ENCODE measurements at places on chromosomes 7 and 10.

DNA sequence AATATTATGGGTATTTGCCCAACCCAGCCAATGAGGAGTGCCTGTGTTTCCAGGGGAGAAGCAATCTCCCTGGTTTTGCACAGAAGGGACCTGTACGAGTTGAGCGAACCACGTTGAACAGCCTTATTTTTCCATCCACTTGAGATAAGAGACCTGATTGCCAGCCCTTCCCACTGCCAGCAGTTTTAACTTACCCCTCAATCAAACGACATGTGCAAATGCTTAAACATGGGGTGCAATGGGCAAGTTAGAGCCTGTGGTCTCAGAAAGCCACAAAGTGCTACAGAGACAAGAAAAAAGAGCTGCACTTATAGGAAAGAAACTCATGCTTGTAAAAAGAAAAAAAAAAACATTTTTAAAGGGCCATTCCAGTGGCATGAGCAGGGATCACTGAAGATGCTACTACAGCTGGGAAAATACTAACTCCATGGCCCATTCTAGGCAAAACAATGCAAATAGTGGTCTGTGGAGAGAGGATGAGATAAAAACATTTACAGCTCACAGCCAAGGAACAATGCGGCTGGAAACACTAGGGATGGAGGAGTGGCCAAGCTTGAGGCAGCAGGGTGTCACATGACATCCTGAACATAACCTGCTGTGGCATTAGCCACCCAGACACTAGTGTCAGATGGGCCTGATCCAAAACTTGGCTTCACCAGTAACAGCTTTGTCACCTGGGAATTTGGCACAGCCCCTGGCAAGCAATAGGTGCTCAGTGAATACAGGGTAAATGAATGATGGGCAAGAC lies 162.8 kb downstream of the ELMO1 start:
- DNase-seq = no peak

- no peak for DNase-seq
Observed at GRCh38 chr10:28410420-28411135, 107.7 kb upstream of the MPP7 start.

DNA sequence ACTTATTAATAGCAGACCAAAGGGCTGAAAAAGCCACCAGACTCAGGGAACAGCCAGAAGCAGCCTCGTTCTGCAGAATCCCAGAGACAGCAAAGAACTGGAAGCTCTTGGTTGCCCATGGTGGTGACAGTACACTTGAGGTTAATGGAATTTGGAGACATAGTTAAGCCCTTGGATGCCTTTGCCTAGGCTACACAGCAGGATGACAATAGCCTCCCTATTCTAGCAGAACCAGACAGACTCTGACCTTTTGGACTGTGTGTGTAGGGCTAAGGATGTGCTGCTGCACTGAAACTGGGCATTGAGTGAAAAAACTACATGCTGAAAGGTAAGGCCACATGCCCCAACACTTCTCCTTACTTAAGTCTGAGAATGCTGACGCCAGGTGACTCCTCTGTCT lies 22.7 kb downstream of the OTUD1 start:
- DNase-seq = no peak

- DNase-seq = no peak
Observed at GRCh38 chr7:154438571-154439367, 386.6 kb downstream of the DPP6 start.

- DNase-seq = no peak
Observed at GRCh38 chr7:50754241-50754640, 28.5 kb downstream of the GRB10 start.

DNA sequence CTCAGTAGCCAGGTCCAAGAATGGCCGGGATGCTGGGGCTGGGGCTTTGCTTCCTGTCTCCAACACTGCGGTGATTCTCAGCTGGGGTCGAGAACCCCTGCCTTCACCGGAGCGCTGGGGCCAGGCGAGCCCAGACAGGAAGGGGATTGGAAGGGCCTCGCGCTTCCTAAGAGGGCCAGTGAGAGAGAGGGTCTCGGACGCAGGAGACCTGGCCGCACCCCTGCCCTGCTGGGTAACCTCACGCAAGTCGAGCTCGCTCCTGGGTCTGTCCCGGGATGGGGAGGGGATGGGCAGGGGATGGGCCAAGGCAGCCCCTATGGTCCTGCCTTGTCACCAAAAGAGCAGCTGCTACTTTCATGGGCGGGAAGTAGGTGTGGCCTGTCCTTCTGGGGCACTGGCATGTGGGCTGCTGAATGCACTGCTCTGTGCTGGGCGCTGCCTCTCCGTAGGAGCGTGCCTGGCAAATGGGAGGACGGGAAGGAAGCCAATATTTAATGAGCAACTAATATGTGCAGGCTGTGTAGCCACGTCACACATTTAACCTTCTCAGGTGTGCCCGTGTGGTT lies 20.0 kb downstream of the KCNK18 start:
- peak; percentile 7 for DNase-seq

DNA sequence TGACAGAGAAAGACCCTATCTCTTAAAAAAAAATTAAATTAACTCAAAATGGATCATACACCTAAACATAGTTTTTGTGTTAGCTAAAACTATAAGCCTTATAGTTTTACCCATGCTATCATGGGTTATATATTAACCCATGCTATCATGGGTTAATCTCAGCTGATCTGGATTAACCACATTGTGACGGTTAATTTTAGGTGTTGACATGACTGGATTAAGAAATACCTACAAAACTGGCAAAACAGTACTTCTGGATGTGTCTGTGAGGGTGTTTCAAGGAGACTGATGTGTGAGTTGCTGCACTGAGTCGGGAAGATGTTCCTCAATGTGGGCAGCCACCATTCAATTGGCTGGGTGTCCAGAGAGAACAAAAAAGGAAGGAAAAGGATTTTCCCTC lies 44.3 kb upstream of the FXYD4 start:
- no peak for DNase-seq

- peak; percentile 54 for DNase-seq
Observed at GRCh38 chr10:34638406-34639054, 176.6 kb downstream of the PARD3 start.

DNA sequence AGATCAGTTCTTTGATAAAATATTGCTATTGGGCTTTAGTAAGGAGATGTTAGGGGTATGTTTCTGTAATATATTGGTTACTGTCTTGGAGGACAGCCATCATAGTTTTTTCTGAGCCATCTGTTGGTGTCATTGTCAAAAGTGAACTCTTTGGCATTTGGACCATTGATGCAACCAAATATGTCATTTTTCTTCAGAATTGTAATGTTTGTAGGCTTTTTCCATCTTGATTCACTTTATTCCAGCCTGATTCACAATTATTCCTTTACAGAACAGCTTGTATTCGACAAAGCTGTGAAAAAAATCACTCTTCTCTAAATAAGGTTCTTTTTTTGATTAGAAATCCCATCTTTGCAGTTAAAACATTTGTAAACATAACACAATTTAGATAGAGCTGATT lies 37.4 kb downstream of the SMNDC1 start:
- DNase-seq = no peak

DNA sequence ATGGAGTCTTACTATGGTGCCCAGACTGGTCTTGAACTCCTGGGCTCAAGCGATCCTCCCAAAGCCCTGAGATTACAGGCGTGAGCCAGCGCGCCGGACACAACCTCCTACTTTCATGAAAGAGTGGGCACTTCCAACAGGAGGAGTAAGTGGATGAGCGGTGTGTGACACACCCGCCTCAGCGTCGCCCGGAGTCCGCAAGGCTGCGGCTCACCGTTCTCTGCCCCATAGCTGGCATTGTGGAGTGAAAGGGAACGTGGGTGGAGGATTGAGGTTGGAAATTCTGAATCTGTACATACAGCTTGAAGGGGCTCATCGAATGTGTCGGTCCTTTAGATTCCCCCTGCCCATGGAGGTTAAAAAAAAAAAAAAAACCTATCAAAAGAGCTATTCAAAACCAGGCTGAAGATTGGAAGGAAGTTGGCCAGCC lies 524 bp upstream of the PRXL2A start:
- peak; percentile 36 for DNase-seq

DNA sequence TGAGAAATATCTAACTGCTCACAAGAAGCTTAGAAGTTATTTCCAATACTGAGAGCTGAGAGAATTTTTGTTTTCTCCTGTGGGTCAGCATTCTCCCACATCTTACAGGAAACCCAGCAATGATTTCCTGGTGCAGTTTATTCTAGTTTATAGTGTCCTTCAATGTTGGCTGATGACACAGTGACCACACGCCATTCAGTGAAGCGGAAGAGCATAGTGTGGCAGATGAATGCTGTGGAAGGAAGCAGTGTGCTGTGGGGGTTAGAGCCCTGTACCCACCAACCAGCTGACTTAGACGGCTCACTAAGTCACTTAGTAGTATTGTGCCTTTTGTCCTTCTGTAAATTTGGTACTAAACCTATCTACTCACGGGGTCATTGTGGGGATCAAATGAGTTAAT lies 1.4 kb upstream of the TMEM26 start:
- no peak for DNase-seq

GRCh38 chr7:94043299-94043698 lies 39.1 kb upstream of the BET1 start:
- DNase-seq = peak; percentile 88

DNA sequence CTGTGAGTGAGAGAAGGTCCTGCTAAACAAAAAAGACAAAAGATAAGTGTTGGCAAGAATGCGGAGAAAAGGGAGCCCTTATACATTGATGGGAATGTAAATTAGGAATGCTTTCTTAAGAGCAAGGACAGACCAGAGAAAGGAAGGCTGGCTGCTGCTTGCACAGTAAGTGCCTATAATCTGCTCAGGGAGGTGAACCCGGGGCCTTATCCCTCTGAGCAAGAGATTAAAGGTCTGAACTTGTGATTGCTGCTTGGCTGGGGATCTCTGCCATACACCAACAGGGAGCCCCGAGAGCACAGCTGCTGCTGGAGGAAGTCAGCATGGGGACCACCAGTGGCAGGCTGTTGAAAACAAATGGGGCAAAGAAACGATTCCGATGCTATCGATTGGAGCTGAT lies 32.0 kb upstream of the CRTAC1 start:
- no peak for DNase-seq

- DNase-seq = peak; percentile 53
Observed at GRCh38 chr10:73589563-73590126, 1.5 kb downstream of the USP54 start.

DNA sequence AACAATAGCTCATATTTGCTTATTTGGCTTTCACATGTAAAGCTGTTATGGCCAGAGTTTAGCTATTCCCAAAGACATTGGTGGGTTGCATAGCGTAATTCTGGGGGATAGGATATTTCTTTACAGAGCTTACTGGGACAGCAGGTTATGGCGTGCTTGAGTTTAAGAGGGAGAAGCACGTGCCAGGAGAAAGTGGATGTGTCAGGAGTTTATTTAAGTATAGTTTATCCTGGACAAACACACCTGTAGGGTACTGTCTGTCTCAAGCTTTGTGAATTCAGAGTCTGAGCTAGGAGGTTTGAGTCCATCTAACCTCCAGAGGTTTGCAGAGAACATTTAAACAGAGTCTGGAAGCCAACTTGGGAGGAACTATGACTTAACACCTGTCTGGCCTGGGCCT lies 21.3 kb downstream of the GBF1 start:
- no peak for DNase-seq

DNA sequence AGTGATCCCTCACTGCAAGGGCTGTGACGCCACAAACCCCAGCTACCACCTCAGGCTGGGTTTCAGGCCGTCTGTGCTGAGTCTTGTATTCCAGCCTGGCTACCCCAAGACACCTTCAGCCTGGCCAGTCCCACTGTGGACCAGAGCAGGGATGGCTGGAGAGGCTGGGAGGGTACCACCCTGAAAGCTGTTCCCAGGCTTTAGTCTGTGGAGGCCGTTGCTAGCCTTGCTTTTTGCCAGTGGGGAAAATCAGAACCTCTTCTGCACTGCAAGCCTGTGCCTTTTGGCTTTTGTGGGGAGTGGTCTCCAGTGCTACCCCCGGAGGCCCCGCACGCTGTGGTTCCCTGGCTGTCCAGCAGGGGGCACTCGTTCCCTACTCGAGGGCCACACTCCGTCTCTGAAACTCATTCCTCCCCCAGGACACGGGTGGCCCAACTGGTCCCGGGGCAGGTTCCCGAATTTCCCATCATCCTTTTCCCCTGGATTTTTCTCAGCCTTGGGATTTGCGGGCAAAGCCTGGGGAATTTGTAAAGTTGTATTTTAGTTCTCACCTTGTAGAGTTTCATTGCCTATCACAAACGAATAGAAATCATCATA lies 128.4 kb upstream of the BTBD16 start:
- DNase-seq = no peak

DNA sequence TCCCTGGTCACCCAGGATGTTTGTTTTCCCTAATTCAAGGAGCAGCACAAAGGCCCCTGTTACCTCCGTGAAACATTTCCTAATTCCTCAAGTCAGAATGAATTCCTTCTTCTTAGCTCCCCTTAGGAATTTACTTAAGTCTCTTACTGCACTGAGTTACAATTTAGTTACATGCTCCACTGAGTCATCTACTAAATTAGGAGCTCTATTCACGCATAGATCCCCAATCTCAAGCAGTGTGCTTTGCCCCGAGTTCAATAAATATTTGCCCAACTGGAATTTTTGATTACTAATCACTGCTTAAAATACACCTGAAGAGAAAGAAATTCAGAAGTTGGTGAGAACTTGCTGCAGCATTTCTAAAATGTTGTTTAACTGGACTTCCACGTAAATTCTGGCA lies 329.4 kb upstream of the MYO3A start:
- DNase-seq = no peak

DNA sequence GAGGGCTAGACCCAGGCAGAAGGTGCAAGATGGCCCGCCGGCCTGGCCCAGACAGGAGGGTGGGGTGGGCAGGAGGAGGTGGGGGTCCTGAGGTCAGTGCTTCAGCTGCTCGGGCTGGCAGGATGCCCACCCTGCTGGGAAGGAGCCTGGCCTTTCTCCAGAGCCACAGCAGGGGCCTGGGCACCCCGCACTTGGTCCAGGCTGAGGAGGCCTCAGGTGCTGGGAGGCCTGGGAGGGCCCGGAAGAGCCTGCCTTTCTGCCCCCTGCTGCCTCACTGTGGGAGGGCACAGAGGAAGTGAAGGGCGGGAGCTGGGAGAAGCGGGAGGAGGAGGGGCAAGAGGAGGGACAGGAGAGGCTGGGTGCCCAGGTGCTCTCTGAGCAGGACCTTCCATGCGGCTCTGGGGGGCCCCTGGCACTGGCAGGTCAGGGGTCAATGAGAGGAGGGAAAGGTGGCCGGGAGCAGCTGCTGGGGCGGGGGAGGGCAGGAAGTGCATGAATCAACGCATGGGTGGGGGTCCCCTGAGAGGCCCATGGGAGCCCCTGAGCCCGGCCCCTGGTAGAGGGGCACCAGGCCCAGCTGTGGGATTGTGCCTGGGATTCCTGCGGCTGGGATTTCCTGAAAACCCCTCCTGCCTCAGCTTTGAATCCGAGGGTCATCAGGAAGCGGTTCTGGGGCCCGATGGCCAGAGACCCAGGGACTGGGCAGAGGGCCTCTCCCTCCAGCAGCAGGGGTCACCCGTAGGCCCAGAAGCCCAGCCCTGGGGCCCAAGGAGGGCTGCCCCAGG lies 49.9 kb downstream of the PWWP2B start:
- peak; percentile 55 for DNase-seq

GRCh38 chr7:116521046-116521664 lies 3.7 kb upstream of the CAV1 start:
- DNase-seq = no peak

- DNase-seq = peak; percentile 57
Observed at GRCh38 chr7:105268511-105269392, 120.0 kb downstream of the SRPK2 start.

GRCh38 chr10:28331066-28331465 lies 28.2 kb upstream of the MPP7 start:
- DNase-seq = no peak

All from inflammatory macrophage treated with lipopolysaccharide for 1 hour (primary cell).